ENCODE measurements at places on chromosomes 11 and 22. TPM values are rescaled to one million over a fixed set of nuclear protein-coding genes. Genes with fewer than 3 reads are reported as not detected.

Gene UPK3A
- total RNA-seq = not detected

Gene H19
- not detected for total RNA-seq

Gene RAB30
- total RNA-seq = 13.3 TPM

Gene MIOX
- total RNA-seq = not detected

Gene ZNRF3
- total RNA-seq = 1.3 TPM

Gene OR52B6
- not detected for total RNA-seq

Gene IL10RA
- 202 TPM for total RNA-seq

Gene CCDC85B
- total RNA-seq = 84.0 TPM

Gene SAA2
- total RNA-seq = not detected

Gene ACCS
- 8.7 TPM for total RNA-seq

Gene DMC1
- 10.1 TPM for total RNA-seq

Gene VSIG10L2
- total RNA-seq = not detected

Gene APOA5
- not detected for total RNA-seq
